Occipital lobe (tissue), 3 donors: ENCODE measurements at places on chromosomes 1 and 21. TPM values are rescaled to one million over a fixed set of nuclear protein-coding genes. Genes with fewer than 3 reads are reported as not detected.

GRCh38 chr1:153646672-153647345, 11.7 kb upstream of the SNAPIN start:
- no peak for DNase-seq

DNA sequence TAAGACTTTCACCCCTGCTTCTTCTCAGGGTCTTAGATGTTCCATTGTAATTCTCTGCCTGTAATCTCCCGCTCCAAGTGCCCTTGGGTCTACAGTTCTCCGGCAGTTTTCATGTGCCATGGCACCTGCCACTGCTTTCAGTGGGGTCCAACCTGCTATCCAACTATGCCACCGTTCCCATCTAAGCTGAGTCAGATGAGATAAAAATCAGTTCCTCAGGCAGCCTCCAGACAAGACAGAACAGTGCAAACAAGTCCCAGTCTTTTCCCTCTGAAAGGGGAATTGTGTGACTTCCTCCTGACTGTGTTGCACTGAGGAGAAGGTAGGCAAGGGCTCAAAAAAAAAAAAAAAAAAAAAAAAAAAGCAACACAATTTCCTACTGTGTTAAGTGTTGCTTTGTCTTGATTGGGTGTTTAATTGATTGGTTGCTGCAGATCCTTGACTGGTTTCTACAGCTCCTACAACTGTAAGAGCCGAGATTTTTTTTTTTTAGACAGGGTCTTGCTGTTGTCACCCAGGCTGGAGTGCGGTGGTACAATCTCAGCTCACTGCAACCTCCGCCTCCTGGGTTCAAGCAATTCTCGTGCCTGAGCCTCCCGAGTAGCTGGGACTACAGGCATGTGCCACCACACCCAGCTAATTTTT, 50.7 kb downstream of the EBNA1BP2 start:
- no peak for DNase-seq

- no peak for DNase-seq
These were observed at the start of gene OR2C3 for GRCh38 chr1:247536340-247536739. TSS of gene OR2C3 (minus strand) at chr1:247536440. CDS start at chr1:247532511, 3,929 bp downstream.

The ERICH3 gene
- 16.7 TPM for total RNA-seq

DNA sequence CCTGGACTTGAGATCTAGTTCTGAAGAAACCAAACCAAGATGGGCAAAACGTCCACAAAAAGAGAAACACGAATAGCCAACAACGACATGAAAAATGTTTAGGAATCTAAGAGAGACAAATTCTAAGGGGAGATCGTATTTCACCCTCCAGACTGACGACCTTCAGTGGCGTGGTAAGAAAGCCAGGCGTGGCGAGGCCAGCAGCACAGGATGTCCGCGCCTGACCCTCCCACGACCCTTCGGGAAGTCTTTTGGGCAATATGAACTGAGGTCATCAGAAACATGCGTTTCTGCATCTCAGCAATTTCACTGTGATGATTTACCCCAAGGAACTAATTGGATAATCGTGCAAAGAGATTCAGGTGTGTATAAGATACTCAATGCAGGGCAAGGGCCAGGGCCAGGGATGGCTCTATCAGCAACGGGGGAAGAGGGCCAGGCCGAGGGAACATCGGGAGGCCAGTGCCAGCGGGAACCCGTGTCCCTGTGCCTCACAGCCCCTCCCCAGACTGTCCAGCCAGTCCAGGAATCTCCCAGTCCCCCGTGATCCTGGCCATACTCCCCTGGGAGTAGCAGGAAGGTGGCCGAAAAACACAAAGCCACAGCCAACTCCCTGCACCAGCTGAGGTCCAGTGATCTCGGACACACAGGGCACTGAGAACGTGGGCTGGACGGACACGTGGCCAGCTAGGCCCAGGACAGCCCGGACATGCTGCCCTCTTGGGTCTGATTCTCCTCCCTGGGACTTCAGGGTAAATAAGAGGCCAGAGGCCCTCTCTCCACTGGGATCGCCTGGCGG, 53.6 kb upstream of the ADARB1 start:
- no peak for DNase-seq

DNA sequence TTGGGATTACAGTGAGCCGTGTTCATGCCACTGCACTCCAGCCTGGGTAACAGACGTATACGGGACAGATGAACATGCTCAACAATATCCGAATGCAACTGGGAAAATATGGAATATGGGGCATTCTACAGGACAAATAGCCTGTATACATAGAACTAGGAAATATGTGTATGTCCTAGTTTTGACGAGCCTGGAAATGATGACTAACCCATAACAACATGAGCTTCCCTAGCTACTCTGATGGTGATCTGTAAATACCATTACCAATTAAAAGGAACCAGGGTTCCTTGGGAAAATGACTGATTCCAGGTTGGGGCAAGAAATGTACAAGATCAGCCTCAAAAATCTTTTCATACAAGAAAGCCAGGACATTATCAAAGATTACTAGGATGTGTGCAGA, 42.8 kb upstream of the ARTN start:
- no peak for DNase-seq

GRCh38 chr1:224192082-224192788, 9.2 kb downstream of the DEGS1 start:
- DNase-seq: no peak

The DIPK1A gene
- 26.5 TPM for total RNA-seq

- no peak for DNase-seq
These were observed 4.5 kb upstream of the TRIM17 start for GRCh38 chr1:228420968-228421826.

- DNase-seq: no peak
These were observed 674.3 kb downstream of the BRINP3 start for GRCh38 chr1:189803364-189803763.

The CD1B gene
- total RNA-seq: not detected

DNA sequence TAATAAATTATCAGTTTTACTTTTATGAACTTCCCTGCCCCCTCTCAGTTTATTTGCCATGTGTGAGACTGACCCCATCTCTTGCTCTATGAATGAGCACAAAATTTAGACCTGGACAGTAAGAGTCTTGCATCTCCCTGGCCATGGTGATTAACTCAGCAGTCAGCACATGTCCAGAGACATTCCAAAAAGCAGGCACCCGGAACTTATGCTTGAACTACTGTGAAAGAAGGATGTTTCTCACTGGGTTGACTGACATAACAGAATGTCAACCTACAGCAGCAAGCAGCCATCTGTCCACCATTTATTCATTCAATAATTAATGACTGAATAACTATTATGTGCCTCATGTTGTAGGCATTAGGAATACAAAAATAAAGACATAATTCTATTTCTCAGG, 11.3 kb upstream of the SEC16B start:
- no peak for DNase-seq

DNA sequence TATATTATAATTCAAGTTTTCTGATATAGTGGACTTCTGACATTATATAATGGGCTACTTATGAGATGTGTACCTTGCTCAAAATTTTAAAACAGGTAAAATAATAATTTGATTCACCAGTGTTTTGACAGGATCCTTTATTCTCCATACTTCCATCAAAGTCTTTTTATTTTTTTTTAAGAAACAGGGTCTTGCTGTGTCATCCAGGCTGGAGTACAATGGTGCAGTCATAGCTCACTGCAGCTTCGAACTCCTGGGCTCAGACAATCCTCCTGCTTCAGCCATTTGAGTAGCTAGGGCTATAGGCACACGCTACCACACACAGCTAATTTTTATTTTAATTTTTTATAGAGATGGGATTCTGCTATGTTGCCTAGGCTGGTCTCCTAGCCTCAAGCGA, 129.4 kb downstream of the NRDC start:
- DNase-seq: no peak

GRCh38 chr1:46110521-46110920, 21.9 kb downstream of the PIK3R3 start:
- no peak for DNase-seq

The OR2L13 gene
- total RNA-seq: 3.4 TPM

- DNase-seq: no peak
These were observed 233.9 kb downstream of the DISC1 start for GRCh38 chr1:231860221-231861088.

DNA sequence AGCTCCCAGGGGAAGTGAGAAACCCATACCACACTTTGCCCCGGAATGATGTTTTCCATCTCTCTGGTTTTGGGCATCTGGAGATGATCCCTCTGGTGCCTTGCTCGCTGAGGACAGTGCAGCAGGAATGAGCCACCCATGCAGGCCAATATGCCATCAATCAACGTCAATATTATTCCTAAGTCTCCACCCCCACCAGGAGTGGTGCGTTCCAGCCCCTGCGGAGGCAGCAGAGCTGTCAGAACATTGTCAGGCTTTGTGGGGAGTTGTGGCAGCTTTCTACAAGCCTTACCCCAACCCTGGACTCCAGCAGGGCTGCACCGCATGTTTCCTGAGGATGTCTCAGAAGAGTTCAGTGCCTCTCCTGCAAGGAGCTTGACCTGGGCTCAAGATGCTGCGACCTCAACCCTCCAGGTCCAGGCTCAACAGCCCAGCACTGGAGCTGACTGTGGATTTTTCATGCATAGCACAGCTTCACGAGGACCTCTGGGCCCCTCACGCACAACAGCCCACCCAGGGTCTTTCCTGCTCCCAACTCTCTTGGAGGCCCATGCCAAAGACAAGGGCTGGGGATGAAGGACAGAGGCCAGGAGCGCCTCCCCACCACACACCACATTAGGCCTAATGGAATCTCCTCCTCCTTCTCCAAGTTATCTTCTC, 67.5 kb downstream of the PSMG1 start:
- no peak for DNase-seq

DNA sequence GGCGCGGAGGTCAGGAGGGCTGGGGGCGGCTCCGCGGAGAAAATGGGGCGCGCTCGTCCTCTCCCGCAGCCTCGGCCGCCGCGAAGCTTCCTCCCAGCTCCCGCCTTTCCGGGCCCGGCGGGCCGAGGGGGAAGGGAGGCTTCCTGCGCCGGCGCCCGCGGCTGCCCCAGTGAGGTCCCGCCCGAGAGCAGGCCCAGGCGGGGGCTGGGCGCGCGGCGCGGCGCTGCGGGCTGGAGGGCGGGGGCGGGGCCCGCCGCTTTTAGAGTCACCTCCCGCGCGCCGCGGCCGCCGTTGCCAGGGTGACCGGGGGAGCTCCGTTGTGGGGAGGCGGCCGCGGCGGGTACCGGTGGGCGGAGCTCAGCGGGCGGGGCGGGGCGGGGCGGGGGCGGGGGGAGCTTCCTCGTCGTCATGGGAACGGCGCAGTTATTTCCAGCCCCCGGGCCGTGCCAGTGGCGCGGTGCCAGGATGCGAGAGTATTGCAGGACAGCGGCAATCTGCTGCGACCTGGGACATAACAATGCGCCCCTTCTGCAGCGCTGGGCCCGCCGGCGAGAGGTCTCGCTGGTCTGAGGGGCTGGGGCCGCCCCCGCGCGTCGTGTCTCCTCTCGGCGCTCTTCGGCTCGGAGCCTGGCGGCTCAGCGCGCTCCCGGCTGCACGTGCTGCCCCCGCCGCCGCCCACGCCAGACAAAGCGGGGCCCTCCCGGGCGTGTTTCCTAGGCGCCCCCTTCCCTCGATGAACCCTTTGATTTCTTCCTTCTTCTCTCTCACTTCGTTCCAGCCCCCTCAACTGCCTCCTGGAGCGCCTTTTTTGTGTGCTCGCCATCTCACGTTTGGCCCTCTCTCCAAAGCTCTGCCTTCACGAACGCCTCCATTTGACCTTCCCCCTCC, 16.9 kb downstream of the IER5 start:
- DNase-seq: peak; percentile 90

DNA sequence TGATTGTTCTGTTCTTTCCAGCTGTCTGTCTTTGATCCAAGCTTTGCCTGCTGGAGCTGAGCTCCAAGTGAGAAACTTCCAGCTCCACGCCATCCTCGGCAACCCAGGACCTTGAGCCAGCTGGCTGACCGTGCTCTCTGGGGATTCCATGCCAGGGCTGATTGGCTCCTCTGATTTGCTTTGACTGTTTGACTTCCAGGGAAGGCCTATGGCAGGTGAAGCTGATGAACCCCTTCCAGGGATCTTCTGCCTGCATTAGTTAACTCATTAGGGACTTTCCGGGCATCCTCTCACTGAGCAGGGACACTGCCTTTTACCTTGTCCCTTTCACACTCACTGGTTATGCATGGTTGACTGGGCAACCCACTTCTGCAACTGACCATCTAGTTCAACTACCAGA, 406.1 kb downstream of the RPS6KC1 start:
- DNase-seq: no peak

DNA sequence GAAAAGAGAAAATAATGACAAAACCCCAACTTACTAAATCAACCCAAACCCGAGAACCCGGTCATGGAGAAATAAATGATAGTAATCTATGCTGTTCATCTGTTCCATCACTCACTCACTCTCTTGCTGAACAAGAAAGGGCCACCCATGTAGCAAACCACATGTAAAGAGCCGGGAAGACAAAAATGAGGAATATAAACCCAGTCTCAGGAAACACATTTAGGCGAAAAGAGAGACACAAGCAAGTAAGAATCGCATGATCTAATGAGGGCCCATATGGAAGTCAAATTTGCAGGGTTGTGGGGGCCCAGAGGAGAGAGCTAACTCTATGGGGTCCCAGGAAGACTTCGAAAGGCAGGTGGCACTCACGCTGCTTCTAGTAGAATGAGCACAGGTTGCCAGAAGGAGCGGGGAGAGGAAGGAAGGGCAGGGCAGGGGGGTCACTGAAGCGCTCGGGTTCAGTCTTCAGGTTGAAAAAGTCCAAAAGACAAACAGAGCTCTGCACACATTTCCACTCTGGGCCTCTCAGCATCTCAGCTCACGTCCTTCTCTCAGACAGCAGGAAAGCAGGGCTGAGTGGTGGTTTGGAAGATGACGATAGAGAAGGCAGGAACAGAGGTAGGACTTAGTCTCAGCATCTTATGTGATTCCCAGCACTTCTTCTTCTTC, 142.9 kb upstream of the KRTAP19-8 start:
- no peak for DNase-seq

- no peak for DNase-seq
These were observed 5.5 kb upstream of the PIK3R3 start for GRCh38 chr1:46137916-46138315.

DNA sequence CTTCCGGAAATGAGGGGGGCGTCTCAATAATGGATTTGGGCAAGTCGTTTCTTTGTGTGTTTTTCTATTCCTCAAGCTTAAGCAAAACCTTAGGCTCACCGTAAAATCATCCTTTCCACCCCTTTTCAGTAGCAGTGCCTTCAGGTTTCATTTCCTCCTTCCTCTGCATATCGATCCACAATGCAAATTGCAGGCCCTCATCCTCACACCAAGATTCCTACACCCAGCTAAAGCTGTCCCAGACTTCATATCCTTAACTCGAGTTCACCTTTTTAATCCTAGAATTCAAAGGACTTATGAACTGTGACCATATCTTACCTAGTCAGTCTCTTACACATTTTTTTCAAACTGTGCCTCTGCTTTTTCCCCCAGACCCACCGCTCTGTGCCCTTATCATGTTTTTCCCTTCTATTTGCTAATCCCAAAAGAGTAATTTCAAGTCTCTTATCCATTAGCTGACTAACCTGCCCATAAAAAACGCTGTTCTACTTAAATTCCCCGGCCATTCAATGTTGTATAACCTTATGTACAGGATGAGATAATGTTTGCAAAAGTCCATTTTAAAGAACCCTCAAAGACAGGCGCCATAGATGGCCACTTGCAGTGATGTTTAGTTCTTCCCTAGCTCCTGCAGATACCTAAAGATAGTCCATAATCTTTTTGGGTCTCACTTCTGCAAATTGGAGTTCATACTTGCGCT, 1.5 kb downstream of the AKIRIN1 start:
- no peak for DNase-seq

The SEMA4A gene
- 13.6 TPM for total RNA-seq

- no peak for DNase-seq
These were observed 9.8 kb downstream of the FRRS1 start for GRCh38 chr1:99756598-99756997.

The ADAMTS5 gene
- 1.4 TPM for total RNA-seq

The DSTYK gene
- total RNA-seq: 28.1 TPM
